ENCODE measurements at places on chromosomes 5 and 9.

DNA sequence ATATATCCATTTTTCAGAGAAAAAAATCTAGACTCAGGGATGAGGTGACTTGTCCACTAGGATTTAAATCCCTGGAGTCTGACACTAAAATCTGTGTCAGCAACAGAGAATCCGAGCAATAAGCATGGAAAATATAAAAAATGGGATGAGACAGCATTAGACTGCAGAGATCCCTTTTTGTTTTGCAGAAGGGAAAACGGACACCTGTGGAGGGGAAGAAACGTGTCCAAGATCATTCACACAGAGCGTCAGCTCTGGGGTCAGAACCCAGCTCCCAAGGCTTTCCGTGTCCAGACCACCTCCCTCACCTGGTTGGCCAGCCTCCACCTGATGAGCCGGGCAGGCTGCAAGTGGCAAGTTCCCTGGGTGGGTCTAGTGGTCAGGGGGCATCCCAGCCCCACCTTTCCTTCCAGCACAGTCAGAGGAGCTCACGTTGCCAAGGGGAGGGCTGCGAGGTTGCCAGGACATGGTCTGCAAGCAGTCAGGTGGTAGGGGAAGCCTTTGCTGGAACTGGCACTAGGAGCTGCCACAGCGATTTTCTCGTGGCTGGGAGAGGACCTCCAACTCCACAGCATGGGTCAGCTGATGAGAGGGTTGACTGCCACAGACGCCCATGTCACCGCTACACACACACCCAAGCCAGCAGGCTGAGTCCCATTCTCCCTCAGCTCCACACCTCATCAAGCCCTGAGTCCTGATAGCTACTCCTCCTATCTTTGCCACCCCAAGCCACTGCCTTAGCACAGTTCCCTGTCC is 65.9 kb upstream of the CPLX2 start:
- no peak for DNase-seq

DNA sequence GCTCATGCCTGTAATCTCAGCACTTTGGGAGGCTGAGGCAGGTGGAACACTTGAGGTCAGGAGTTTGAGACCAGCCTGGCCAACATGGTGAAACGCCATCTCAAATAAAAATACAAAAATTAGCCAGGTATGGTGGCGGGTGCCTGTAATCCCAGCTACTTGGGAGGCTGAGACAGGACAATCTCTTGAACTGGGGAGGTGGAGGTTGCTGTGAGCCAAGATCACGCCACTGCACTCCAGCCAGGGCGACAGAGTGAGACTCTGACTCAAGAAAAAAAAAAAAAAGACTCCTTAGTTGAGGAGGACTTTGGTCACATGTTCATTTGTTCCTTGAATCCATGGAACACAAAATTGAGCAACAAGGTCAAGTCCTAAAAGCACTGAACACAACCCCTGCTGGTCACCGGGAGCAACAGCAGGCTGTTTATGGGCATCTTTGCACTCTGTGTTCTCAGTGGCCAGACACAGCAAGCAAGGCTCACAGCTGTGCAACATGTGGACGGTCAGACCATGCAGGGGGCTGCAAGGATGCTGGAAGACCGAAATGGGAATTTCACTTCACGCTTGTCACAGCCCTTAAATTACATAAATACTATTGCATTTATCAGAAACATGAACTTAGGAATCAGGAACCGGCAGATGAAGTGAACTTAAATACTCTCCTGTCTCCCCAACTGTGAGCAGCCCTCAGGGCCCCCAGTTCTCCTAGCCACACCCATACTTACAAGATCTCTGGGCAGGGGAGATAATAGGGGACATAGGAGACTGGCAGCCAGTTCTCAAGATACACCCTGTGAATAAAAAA is 2.8 kb downstream of the GBGT1 start:
- peak; percentile 89 for DNase-seq

DNA sequence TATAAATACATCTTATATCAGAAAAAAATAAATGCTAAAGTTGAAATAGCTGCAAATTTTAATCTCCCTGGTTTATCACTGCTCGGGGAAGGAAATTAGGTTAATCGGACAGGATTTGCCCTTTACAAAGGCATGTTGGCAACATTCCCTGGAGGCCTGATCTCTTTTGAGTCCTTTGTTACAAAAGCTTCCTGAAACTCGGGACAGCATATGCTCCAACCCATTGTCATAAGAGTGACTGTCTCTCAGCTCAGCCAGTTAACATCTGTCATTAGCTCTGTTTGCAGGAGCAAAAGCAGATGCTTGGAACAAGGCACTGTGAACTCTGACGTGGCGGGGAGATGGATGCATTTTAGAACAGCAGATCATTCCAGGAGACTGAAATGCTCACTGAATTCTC is 80.6 kb downstream of the MYO10 start:
- DNase-seq: no peak

- DNase-seq: no peak
Measured at GRCh38 chr5:76638479-76638878, 15.3 kb upstream of the F2RL2 start.

- no peak for DNase-seq
Measured at GRCh38 chr5:146208916-146209522, 5.6 kb downstream of the RBM27 start.

GRCh38 chr5:175892015-175892800 is 20.8 kb downstream of the CPLX2 start:
- no peak for DNase-seq
